ENCODE measurements at places on chromosomes 3 and 15.

DNA sequence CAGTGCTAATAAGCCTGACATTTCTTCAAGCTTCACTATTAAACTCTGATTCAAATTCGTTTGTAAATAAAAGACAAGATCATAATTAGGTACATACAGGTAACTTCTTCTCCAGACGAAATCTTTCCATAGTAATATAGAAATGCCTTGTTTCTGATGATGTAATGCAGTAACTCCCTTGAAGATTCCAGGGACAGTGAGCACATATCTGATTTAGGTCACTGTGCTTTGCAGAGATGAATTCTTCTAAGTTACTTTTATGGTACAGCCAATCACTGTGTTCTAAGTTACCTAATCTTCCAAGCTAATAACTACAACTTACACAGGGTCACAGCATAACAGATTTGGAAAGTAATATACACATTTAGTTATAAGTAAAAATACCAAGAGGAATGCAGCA lies 27.6 kb downstream of the SLC4A7 start:
- DNase-seq, result no peak

- no peak for DNase-seq
Measured at GRCh38 chr3:17994167-17994566, 251.7 kb upstream of the TBC1D5 start.

DNA sequence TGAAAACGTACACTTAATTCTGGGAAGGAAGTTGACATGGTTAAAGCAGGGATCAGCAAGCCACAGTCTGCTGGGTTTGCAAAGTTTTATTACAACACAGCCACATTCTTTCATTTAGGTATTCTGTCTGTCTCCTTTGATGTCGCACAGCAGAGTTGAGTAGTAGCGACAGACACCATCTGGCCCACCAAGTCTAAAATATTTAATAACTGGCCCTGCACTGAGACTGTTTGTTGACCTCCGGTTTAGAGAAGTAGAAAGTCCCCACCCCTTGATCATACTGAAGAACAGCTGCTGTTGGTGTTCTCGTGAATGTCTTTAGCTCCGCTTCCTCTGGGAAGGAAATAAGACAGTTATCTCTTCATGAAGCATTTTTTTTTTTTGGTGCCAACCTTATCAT lies 66.2 kb downstream of the MCTP2 start:
- DNase-seq, result no peak

- no peak for DNase-seq
Measured at GRCh38 chr3:12758025-12758781, 856 bp downstream of the TMEM40 start.

DNA sequence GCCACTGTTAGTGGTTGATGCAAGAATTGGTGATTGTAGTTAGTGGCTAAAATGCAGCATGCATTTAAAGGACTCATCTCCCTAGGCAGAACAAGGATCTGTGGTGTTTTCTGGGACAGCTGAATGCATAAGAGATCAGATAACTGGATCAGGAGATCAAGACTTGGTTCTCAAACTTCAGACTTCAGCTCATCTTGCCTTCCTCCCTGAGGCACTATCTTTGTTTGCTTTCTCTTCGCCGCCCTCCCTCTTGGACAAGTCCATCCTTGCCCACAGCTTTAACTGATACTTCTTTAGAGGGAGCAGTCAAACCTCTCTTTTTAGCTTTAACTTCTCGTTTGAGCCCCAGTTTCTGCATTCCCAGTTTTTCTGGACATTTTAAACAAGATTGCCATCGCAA lies 195.4 kb upstream of the TPRG1 start:
- DNase-seq, result no peak

DNA sequence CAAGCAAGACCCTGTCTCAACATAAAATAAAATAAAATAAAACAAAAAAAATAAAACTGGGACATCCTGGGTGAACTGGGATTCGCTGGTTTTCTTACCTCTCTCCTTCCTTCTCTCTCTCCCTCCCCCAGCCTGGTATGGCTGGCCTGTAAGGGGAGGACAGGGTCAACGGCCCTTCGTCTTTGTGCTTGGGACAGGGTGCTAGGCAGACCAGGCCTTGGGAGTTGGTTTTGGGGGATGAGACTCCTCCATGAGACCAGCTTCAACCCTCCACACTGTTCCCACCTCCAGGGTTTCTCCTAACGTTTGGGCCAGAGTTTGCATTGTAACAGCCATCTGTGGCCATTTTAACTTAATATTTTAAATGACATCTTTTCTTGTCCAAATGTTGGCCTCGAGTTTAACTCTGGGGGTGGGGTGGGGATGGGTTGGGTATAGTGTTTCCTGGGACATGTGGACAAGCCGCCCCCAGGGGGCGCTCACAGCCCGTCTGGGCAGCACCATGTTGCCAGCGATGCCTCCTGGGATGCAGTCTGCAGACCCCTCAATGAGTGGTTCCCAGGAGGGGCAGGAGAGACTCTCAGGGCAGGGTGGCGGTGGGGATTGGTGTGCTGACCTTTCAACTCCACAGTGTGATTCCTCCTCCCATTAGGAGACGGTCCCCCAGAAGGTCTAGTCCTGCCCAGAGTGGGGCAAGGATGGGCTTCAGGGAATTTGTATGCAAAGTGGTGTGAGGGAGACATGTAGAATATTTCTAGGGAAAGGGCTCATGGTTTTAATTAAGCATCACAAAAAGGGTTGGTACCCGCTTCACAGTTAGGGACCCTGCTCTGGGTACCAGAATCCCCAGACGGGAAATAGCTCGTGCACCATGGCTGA lies 37.7 kb upstream of the LCTL start:
- DNase-seq, result peak; percentile 59

- DNase-seq, result no peak
Measured at GRCh38 chr3:100376301-100376700, 24.6 kb downstream of the TOMM70 start.

DNA sequence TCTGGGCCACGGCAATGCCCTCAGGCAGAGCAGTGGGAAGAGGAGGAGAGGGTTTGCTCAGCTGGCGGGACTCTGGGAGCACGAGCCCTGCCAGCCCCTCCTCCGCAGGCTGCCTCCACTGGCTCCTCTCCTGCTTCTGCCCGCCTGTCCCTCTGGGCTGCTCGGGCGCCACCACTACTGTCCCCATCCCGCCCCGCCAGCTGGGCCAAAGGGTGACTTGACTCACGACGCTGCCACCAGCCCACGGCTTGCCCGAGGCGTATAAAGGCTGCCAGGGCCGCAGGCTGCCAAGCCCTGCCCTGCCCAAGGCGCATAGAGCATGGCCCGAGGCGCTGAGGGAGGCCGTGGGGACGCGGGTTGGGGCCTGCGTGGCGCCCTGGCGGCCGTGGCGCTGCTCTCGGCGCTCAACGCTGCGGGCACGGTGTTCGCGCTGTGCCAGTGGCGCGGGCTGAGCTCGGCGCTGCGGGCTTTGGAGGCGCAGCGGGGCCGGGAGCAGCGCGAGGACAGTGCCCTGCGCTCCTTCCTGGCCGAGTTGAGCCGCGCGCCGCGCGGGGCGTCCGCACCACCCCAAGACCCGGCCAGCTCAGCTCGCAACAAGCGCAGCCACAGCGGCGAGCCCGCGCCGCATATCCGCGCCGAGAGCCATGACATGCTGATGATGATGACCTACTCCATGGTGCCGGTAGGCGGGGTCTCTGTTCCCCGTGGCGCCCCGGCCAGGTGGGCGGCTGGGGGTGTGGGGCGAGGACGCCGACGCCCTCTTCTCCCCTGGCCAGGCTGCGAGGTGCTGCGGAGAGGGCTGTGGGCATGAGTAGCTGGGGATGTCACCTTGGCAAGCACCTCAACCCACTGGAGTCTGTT lies at the start of gene GLDN:
Gene GLDN, plus strand, starts transcription at position 290 of the 861 bp plus-strand sequence. Its CDS starts 30 bp downstream, at position 320.
- no peak for DNase-seq

GRCh38 chr3:32310336-32310735 lies 71.9 kb downstream of the CMTM8 start:
- DNase-seq, result no peak

- no peak for DNase-seq
Measured at GRCh38 chr3:58117561-58118181, 93.1 kb downstream of the DNASE1L3 start.

GRCh38 chr3:37921025-37921424 lies 59.3 kb downstream of the CTDSPL start:
- no peak for DNase-seq

DNA sequence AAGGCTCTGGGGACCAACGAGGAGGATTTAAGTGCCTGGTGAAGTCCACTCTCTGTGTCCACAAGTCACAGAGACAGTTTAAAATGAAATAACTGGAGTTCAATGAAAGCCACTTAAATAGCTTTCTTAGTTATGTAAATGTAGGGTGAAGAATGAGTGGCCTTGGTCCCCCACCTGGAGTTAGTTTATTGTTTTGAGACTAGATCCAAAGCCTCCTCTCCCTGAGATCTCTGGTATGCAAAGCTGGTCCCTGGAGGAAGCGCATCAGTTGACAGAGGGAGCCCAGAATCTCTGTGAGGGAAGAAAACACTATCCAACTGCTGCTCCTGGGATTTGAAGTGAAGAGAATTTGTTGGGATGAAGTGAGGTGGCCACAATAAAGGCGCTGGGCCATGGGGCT lies 40.5 kb downstream of the EXOG start:
- no peak for DNase-seq

DNA sequence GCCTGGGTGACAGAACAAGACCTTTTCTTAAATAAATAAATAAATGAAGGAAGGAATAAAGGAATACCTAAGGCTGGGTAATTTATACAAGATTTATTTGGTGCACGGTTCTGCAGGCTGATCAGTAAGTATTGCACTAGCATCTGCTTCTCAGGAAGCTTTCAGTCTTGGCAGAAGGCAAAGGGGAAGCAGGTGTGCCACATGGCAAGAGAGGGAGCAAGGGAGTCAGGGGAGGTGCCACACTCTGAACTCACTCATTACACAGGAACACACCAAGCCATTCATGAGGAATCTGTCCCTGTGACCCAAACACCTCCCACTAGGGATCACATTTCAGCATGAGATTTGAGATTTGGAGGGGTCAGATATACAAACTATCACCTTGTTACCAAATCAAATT lies 56.4 kb downstream of the PRKCI start:
- DNase-seq, result peak; percentile 2

DNA sequence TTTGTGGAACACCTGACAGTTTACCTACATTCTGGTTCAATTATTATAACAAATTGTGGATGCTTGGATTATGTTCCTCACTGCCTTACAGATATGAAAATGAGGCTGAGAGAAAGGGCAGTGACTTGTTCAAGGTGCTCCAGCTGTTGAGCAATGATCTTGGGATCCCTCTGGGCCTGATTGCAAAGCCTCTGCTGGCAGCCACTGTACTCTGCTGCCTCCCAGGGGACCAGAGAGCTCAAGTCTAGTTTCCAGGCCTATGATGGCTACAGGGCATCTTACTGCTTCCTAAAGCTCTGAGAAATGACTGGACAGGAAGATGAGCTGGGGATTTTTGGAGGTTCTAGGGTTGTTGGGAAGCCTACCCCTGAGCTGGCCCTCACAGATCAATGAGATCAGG lies 2.3 kb upstream of the SHC4 start:
- DNase-seq, result peak; percentile 31

- DNase-seq, result no peak
Measured at GRCh38 chr3:99678023-99678422, 39.6 kb downstream of the COL8A1 start.

GRCh38 chr15:28921336-28921735 lies 35.6 kb downstream of the APBA2 start:
- DNase-seq, result no peak

- DNase-seq, result no peak
Measured at GRCh38 chr3:20232906-20233780, 47.1 kb upstream of the SGO1 start.

DNA sequence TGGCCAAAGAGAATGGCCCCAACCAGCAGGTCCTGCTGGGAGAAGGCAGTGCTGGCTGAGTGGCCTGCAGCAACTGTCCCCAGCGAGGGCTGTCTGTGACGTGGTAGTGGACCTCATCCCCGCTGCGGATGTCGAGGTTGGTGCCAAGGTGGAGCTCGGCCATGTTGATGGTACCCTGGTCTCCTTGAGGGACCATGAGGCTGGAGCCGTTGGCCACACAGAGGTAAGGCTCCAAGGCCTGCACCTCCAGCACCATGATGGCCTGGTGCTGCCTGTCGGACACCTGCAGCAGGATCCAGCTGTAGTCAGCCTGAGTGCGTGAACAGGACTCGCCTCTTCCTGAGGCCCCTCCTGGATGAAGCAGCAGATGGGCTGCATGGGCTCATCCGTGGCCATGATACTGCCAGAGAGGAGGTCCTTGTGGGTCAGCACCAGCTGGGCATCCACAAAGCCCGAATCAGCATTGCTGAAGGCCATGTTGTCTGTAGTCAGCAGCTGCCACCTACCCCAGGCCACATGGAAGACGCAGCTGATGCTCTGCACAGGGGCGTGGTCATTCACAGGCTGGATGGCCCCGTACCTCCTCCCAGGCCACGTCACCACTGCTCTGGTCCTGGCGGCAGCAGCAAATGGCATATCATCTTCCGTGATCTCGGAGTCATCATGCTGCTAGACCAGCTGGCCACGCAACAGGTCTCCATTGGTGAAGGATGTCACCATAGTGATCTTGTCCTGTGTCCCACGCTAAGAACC lies 167.5 kb downstream of the GOLGA6L4 start:
- no peak for DNase-seq

Data from thymus (tissue), 14 donors.